Epithelial cell of umbilical artery (primary cell): ENCODE measurements at places on chromosomes 1 and 21. TPM values are rescaled to one million over a fixed set of nuclear protein-coding genes. Genes with fewer than 3 reads are reported as not detected.

Gene HYI
- 77.6 and 137 TPM in 2 replicates for total RNA-seq

Gene DEPDC1
- total RNA-seq = 21.1 and 34.8 TPM in 2 replicates

Gene OPTC
- total RNA-seq = not detected in 2 replicates

Gene MNDA
- not detected in 2 replicates for total RNA-seq

Gene HSD11B1
- total RNA-seq = 0.32 and 0.61 TPM in 2 replicates

Gene ALX3
- not detected in 2 replicates for total RNA-seq

Gene TMEM82
- total RNA-seq = not detected in 2 replicates

Gene HES3
- not detected in 2 replicates for total RNA-seq

Gene BCL2L15
- under 0.01 and 1.6 TPM in 2 replicates for total RNA-seq

Gene CRNN
- not detected in 2 replicates for total RNA-seq

Gene KRTAP19-6
- not detected in 2 replicates for total RNA-seq
